ENCODE measurements at places on chromosomes 3 and 15.

DNA sequence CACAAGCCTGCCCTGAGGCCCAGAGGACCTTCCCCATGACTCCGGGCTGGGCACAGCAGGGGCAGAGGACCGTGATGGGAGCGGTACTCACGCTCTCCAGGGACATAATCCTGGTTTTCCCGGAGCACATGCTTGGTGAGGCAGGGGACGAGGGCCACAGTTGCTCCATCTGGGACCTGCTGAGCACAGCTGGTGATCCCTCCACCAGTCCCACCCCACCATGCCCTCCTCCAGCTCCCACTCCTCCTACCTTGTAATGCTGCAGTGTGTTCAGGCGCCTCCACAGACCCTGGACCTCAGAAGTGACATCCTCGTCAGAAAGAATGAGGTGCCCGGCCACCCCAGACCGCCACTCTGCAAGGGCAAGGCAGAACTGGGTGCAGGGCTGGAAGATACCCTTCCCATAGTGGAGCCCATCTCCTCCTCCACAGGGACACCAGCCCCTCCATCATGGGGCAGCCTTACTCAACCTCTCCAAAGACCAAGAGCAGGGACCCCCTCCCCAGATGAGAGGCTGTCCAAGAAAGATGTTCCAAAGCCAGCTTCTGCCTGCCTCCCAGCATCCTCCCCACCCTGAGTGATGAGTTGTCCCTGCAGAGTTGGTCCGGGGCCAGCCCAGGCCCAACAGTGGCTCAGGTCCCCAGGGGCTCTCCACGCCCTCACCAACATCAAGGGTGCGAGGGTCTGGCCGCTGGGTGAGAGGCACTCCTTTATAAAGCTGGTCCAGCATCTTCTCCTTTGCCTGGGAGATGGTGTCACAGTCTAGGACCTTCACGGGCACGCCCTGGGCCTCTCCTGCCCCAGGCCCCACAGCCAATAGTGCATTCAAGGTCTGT lies 19.5 kb downstream of the PLXNB1 start:
- no peak for DNase-seq

DNA sequence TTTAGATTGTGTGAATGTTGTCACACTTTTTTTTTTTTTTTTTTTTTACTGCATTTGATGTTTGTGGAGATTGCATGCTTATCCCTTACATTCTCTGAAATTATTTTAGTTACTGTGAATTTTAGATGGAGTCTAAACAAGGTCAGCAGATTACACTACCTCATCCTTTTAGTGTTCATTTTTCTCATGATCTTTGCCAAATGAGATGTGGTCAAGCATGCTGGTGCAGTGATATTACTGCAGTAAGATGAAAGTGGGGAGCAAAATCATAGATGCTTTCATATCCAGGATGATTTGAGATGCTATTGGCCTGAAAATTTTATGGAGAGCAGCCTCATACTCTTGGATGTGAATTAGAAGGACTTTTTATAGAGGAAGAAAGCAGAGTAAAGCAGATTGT lies 45.8 kb downstream of the SLC25A26 start:
- no peak for DNase-seq

GRCh38 chr3:87626546-87626945 lies 350.2 kb upstream of the POU1F1 start:
- no peak for DNase-seq

GRCh38 chr15:93703092-93703739 lies 528.1 kb upstream of the MCTP2 start:
- DNase-seq: no peak

GRCh38 chr3:25872200-25872877 lies 82.4 kb downstream of the OXSM start:
- no peak for DNase-seq

DNA sequence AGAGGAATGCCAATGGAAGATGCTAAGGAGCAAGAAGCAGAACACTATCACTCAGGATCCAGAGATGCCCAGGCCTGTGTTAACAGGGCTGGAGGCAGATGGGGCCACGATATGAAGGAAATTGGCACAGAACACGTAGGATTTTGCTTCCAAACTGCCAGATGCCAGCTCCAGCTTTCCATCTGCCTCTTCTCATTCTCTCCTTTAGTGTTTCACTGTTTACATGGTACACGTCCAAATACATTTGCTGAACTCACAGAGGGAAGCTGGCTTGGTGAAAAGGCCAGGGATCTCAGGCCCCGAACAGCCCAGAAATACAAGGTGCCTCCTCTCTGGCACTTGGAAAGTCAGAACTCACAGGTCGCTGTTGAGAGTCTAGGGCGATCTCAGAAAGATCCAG lies 187.0 kb downstream of the NTRK3 start:
- no peak for DNase-seq

DNA sequence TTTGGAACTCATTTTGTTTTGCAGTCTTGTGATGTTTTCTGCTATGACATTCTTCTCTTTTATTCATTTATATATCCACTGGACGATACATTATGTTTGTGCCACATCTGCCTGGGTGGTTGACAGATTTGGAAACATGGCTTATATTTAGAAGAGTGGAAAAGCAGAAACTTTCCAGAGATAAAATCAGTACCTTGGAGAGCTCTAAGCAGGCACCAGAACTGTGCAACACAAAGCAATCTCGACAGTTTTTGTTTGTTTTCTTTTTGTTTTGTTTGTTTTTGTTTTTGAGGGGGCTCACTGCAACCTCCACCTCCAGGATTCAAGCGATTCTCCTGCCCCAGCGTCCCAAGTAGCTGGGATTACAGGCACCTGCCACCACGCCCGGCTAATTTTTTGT lies 45.5 kb downstream of the SYN2 start:
- no peak for DNase-seq

Measured in stimulated activated CD4-positive, alpha-beta T cell treated with anti-CD3 and anti-CD28 coated beads, Interleukin-4, amount 100 ng/mL, for 1 hour (primary cell).